Jurkat, Clone E6-1 (cell line): ENCODE measurements at places on chromosomes 4 and X.

DNA sequence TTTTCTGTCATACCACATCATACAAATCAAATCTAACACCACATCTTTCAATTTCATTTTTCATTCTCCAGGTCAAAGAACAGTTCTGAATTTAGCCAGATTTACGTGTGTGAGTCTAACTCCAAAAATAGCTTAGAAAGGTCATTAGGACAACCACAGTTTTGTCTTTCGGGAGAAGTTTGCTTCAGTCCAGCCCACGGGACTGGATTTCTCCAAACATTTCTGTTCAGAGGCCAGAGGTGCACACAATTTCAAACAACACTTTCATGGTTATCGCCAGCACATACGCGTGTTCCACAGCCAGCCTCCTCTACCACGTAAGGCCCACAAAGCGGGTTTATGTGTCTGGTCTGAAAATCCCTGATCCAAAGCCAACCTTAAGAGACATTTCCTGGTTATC is 65.9 kb downstream of the VEGFC start:
- DNase-seq: no peak

- DNase-seq: peak; percentile 69
These were observed 507 bp downstream of the LIN54 start for GRCh38 chr4:83010111-83010521.

GRCh38 chr4:108867476-108867875 is 104.6 kb upstream of the ETNPPL start:
- no peak for DNase-seq

- DNase-seq: no peak
These were observed 606.8 kb upstream of the BOD1L1 start for GRCh38 chr4:14234307-14234706.

DNA sequence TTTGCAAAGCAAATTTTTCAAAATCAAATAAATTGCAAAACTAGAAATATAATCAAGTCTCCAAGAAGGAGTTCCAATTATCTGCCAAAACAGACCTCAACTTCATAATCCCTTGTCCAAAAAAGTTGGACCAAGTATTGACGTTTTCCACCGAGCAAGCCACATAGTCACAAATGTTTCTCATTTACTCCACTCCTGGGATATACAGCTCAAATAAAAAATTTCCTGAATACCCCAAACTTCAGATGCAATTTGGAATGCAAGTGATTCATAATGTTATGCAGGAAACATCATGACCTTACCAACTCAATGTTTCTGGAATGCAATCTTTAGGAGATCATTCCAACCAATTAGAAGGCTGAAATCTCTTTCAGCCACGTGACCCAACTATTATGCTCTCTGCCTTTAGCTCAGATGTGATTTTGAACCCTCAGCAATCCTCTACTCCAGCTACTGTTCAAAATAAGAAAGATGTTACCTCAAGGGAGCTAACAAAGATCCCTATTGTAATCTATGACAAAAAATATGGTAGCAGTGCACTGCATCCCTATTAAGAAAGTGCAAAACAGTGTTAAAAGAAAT is 72.4 kb downstream of the PRDM5 start:
- DNase-seq: no peak

- DNase-seq: no peak
These were observed 43.6 kb downstream of the BLTP1 start for GRCh38 chr4:122195718-122196117.

GRCh38 chr4:152063621-152064240 is 302.9 kb upstream of the GATB start:
- DNase-seq: peak; percentile 82
